ENCODE measurements at places on chromosomes 4 and X. TPM values are rescaled to one million over a fixed set of nuclear protein-coding genes. Genes with fewer than 3 reads are reported as not detected.

DNA sequence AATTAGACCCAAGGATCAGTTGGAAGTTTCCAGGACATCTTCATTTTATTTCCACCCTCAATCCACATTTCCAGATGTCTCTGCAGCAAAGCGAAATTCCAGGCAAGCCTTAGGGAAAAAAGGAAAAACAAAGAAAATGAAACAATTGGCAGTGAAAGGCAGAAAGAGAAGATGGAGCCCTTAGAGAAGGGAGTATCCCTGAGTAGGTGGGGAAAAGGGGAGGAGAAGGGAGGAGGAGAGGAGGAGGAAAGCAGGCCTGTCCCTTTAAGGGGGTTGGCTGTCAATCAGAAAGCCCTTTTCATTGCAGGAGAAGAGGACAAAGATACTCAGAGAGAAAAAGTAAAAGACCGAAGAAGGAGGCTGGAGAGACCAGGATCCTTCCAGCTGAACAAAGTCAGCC lies at the start of gene PLP1:
PLP1 (plus strand) TSS at position 295 of the 400 bp plus-strand sequence. CDS start 156 bp downstream, outside the sequence.
- peak within 1 kb of the TSS; percentile 68 for H3K27ac ChIP-seq
- H3K4me1 ChIP-seq: peaks cover 20% of the 10 kb centered on the region
- no peaks in the 10 kb centered on the region for H3K36me3 ChIP-seq
- DNase-seq: no peak

DNA sequence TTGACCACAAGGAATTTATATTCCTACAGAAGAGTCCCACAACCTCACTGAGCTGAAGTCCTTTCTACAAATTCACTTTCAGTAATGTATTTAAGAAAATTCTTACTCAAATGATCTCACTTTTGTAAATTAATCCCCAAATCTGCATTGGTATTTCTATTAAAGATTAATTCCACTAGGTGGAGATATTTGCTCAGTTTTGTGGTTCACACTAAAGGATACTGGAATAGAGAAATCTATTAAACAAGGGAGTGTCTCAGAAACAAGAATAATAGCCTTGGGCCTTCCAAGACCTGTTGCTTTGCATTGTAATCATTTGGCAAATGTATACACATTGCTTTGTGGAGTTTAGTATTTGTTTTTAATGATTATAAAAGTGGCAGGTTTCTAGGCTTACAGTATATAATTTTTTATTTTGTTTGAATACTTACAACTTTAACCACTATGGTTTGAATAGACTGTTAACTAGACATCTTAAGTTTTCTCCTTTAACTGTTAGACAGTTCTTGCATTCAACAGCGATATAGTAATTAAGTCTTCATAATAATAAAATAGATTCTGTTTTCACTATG lies 25.9 kb downstream of the CFAP299 start:
- H3K36me3 ChIP-seq: no peaks in the 10 kb centered on the region
- no peaks in the 10 kb centered on the region for H3K27me3 ChIP-seq
- no peaks in the 10 kb centered on the region for H3K4me1 ChIP-seq
- no peak overlapping the region for H3K27ac ChIP-seq
- peak; percentile 65 for DNase-seq

DNA sequence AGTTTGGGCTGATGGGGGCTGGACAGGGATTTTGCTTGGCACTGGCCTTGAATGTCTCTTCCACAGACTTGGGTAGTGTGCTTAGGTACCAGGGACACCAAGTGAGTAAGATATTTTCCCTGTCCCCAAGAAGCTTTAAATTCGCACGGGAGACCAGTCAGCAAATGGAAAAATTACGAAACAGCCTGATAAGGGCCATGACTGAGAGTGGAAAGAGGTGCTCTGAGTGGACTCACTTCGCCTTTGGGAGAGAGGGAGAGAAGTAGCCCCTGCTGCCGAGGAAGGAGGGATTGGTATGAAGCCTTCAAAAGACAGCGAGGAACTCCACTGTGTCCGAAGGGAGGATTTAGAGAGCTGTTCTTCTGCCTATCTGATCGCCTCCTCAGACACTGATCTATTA lies 2.6 kb downstream of the LSM6 start:
- H3K27me3 ChIP-seq: no peaks in the 10 kb centered on the region
- DNase-seq: no peak
- H3K4me3 ChIP-seq: no peak overlapping the region

Gene WDR44
- polyA plus RNA-seq: 15.8 TPM

DNA sequence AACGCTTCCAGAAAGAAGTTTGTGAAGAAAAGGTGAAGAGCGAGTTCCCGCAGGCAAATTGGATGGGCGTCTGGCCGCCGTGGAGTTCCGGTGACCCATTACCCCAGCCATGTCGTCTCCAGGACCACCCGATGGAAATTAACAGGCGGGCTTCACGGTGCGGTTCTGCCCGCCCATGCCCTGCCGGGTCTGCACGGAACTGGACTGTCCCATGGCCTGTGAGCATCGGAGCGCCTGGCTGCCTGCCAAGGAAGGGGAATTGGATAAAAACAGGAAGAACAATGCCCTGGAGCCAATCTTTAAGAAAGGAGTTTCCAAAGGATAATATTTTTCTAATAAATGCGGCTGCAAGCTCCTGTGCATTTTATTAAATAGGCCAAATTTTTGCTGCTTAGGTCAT lies 319.8 kb upstream of the SLC7A11 start:
- H3K27ac ChIP-seq: no peak overlapping the region
- DNase-seq: no peak
- H3K4me3 ChIP-seq: no peak overlapping the region
- H3K27me3 ChIP-seq: no peaks in the 10 kb centered on the region
- H3K36me3 ChIP-seq: no peaks in the 10 kb centered on the region

DNA sequence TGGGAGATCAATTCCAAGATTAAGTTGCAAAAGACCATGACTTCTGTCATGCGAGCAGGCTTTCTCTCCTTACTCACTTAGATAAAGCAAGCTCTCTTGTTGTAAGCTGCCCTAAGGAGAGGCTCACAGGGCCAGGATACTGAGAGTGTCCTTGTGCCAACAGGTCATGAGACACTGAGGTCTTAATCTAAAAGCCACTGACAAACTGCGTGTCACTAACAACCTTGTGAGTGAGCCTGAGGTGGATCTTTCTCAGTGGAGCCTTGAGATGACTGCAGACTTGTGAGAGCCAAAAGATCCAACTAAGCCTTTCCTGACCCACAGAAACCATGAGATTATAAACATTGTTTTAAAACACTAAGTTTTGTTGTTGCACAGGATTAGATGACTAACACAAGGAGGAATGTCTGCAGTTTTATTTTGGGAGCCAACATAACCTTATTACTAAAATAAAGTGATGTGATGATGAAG lies 170.5 kb downstream of the SLC39A8 start:
- no peak overlapping the region for H3K27ac ChIP-seq
- H3K4me3 ChIP-seq: no peak overlapping the region
- no peak for DNase-seq
- H3K27me3 ChIP-seq: no peaks in the 10 kb centered on the region
- no peaks in the 10 kb centered on the region for H3K36me3 ChIP-seq

Gene CYBB
- polyA plus RNA-seq: 11.8 TPM

DNA sequence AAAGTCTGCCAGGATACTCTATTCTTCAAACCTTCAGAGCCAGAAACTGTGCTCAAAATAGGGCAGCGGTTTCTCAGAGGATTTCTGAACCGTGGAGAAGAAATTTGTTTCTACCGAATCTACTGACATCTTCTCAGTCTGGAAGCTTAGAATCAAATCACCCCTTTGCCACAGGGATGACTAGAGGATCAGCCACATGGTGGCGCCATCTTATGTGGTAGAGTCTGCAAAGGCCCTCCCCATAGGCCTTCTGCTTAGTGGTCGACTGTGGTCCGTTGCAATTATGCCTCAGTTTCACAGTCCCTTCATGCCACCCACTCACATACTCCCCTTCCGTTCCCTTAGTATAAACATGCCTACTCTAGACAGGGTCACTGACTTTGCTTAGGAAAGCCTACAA lies 680.7 kb upstream of the SPANXN1 start:
- H3K36me3 ChIP-seq: no peaks in the 10 kb centered on the region
- H3K27ac ChIP-seq: no peak overlapping the region
- no peaks in the 10 kb centered on the region for H3K27me3 ChIP-seq
- no peak for DNase-seq
- H3K4me3 ChIP-seq: no peak overlapping the region

GRCh38 chr4:123976819-123977218 lies 580.2 kb downstream of the SPRY1 start:
- no peak for DNase-seq
- H3K4me3 ChIP-seq: no peak overlapping the region
- H3K27me3 ChIP-seq: no peaks in the 10 kb centered on the region
- no peaks in the 10 kb centered on the region for H3K36me3 ChIP-seq

GRCh38 chr4:99276417-99276816 lies 14.4 kb downstream of the ADH1A start:
- DNase-seq: no peak
- H3K4me3 ChIP-seq: no peak overlapping the region
- no peaks in the 10 kb centered on the region for H3K27me3 ChIP-seq
- H3K4me1 ChIP-seq: no peaks in the 10 kb centered on the region
- H3K27ac ChIP-seq: no peak overlapping the region
- H3K36me3 ChIP-seq: no peaks in the 10 kb centered on the region

Gene SCRG1
- 90.0 TPM for polyA plus RNA-seq

Gene NWD2
- 7.9 TPM for polyA plus RNA-seq

Gene PFKFB1
- 0.87 TPM for polyA plus RNA-seq

GRCh38 chr4:70473679-70474078 lies 1.7 kb downstream of the MUC7 start:
- no peak overlapping the region for H3K27ac ChIP-seq
- no peak overlapping the region for H3K4me3 ChIP-seq

- DNase-seq: no peak
- H3K27me3 ChIP-seq: no peaks in the 10 kb centered on the region
- H3K4me3 ChIP-seq: no peak overlapping the region
- H3K36me3 ChIP-seq: no peaks in the 10 kb centered on the region
- H3K27ac ChIP-seq: no peak overlapping the region
These were observed 978.6 kb downstream of the NLGN4X start for GRCh38 chrX:5250106-5250505.

GRCh38 chr4:52251864-52252263 lies 200.8 kb downstream of the SPATA18 start:
- no peaks in the 10 kb centered on the region for H3K36me3 ChIP-seq
- no peaks in the 10 kb centered on the region for H3K27me3 ChIP-seq
- H3K4me3 ChIP-seq: no peak overlapping the region
- H3K27ac ChIP-seq: no peak overlapping the region
- DNase-seq: no peak
- no peaks in the 10 kb centered on the region for H3K4me1 ChIP-seq

GRCh38 chr4:85732124-85732523 lies 257.2 kb downstream of the ARHGAP24 start:
- no peaks in the 10 kb centered on the region for H3K4me1 ChIP-seq
- H3K36me3 ChIP-seq: no peaks in the 10 kb centered on the region
- H3K4me3 ChIP-seq: no peak overlapping the region
- H3K27me3 ChIP-seq: no peaks in the 10 kb centered on the region
- no peak for DNase-seq

Gene SLC6A14
- polyA plus RNA-seq: not detected

DNA sequence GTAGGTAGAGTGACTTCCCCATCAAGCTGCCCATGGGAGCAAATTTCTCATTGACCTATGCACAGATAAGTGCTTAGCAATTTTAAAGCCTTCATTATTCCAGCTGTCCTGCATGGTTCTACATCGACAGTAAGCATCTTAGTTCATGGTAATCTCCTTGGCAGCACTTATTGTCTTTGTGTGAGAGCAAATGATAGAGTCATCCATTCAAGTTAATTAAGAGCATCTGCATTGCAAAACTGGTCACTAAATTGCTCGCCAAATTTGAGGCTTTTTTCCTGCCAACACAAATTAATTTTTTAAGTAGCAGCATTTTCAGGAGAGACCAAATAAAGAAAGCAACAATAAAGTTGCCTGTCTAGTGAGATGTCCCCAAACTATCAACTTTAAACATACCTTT lies 76.7 kb downstream of the SH3BGRL start:
- no peaks in the 10 kb centered on the region for H3K27me3 ChIP-seq
- H3K36me3 ChIP-seq: peaks cover 5% of the 10 kb centered on the region
- DNase-seq: no peak
- H3K27ac ChIP-seq: no peak overlapping the region

DNA sequence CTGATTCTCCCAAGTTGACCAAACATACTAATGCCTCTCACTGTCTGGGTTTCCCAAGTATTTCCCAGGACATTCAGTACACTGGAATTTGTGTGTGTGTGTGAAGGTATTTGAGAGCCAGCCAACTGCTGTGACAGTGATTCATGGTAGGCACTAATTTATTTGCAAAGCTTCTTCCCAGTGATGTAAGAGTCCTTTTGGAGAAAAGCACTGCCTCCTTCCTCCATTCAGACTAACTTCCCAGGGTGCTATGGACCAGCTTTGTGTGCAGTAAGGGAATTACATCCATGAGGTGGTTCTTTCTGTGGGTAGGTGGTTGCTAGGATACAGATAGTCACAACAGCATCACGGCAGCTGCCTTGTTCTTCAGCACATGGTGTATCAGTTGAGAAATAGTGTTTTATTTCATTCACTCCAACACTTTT lies 8.7 kb downstream of the EGF start:
- H3K27ac ChIP-seq: peak overlapping the region; percentile 60
- no peak overlapping the region for H3K4me3 ChIP-seq
- no peaks in the 10 kb centered on the region for H3K4me1 ChIP-seq
- no peaks in the 10 kb centered on the region for H3K27me3 ChIP-seq

GRCh38 chrX:55119712-55120111 lies 30.9 kb downstream of the PAGE2 start:
- peaks cover 5% of the 10 kb centered on the region for H3K27me3 ChIP-seq
- no peaks in the 10 kb centered on the region for H3K36me3 ChIP-seq
- no peak overlapping the region for H3K4me3 ChIP-seq
- H3K27ac ChIP-seq: no peak overlapping the region

DNA sequence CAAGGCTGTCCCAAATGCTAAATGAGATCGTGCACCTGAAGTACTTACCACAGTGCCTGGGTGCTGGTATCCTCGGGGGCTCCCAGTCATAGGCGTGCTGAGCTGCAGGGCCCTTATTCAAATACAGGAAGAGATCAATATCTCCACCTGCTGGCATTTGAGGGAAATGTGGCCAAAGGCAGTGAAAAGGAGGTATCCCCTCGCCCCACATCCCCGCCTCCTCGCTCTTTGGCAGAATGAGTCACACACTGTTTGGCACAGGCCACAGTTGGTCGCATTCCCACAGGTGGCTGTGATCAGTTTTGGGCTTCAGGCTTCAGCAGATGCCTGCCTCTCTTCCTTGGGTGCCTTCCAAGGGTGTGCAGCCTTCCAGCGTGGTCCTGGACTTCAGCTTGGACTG lies 28.4 kb downstream of the ZNF185 start:
- DNase-seq: no peak
- H3K27ac ChIP-seq: no peak overlapping the region
- peaks cover 24% of the 10 kb centered on the region for H3K4me1 ChIP-seq
- no peaks in the 10 kb centered on the region for H3K27me3 ChIP-seq
- no peaks in the 10 kb centered on the region for H3K36me3 ChIP-seq

DNA sequence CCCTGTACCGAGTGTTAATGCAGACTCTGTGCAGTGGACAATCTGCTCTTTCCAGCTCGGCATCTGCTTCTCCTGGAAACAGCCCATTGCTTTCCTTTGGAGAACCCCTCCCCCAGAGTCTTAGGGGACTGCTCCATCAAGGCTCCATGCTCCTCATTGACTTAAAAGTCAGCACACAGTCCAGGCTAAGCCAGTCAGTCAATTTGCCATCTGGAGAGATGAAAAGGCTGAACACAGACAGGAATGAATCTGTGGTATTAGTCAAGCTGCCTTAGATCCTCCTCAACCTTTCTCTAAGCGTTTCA lies 20.3 kb downstream of the ATP8A1 start:
- no peaks in the 10 kb centered on the region for H3K27me3 ChIP-seq
- DNase-seq: no peak
- peaks cover 4% of the 10 kb centered on the region for H3K4me1 ChIP-seq
- no peak overlapping the region for H3K27ac ChIP-seq

Gene RHOXF2B
- 0.18 TPM for polyA plus RNA-seq

Gene CENPVL1
- polyA plus RNA-seq: 7.7 TPM
